AG08396 (cell line): ENCODE measurements at places on chromosomes 11 and 22.
A peak's percentile ranks its signal among the peaks of the same experiment; 100 is the strongest.

DNA sequence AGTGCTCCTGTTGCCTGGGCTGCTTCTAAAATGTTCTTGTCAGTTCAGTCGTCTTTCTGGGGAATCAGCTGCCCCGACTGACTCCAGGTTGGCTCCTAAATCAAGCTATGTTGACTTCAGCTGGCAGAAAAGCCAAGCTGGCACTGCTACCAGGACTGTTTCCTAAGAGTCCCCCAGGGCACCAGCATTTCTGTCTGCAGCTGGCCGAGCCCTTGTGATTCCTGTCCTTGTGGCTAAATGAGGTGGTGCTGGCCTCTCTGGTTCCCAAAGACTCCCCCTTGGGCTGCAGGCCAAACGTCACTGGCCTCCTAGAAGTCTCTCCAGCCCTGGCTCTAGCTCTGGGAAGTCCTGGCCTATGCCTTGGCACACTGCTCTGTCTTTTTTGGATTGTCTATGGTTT is 31.1 kb downstream of the GRAMD1B start:
- no peak for DNase-seq

- DNase-seq, result peak; percentile 38
Measured at GRCh38 chr11:11532574-11532973, 89.2 kb downstream of the GALNT18 start.

- DNase-seq, result no peak
Measured at GRCh38 chr11:74520927-74521665, 27.6 kb upstream of the LIPT2 start.

GRCh38 chr11:31325160-31325559 is 44.4 kb downstream of the DCDC1 start:
- peak; percentile 18 for DNase-seq

DNA sequence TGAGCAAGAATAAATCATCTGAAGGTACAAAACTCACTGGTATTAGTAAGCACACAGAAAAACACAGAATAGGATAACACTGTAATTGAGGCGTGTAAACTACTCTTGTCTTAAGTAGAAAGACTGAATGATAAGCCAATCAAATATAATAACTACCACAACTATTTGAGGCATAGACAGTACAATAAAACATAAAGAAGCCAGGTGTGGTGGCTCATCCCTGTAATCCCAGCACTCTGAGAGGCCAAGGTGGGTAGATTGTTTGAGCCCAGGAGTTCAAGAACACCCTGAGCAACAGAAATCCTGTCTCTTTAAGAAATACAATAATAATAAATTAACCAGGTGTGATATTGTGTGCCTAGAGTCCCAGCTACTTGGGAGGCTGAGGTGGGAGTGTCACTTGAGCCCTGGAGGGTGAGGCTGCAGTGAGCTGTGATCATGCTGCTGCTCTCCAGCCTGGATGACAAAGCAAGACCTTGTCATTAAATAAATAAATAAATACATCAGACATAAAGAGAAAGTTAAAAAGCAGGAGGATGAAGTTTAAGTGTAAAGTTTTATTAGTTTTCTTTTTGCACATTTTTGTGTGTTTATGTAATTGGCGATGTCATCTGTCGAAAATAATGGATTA is 390.6 kb downstream of the DYNC2H1 start:
- DNase-seq, result no peak

DNA sequence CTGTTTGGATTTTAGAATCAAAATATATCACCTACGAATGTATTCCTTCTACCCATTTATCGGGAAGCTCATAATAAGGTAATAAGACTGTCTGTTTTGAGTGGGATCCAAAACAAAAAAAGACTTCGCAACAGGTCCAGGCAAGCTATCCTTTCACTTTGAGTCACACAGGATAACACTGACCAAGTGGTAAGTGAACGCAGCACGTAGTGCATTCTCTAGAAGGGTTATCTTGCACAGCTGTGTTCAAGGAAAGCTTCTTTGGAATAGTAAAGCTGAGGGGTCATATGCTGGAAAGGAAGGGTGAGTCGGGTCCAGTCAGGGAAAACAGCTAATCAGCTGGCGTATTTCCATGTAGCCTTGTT is 22.3 kb upstream of the NRGN start:
- DNase-seq, result no peak

GRCh38 chr11:59891781-59892181 is 13.2 kb downstream of the OOSP3 start:
- DNase-seq, result no peak
